Activated naive CD8-positive, alpha-beta T cell treated with anti-CD3 and anti-CD28 coated beads, Interleukin-2, amount 10 ng/mL, durations not matched to agents 7 days and 5 days (primary cell): ENCODE measurements at places on chromosomes 4 and X.

- H3K27me3 ChIP-seq, result peaks cover 5% of the 10 kb centered on the region
- no peak overlapping the region for H3K27ac ChIP-seq
- H3K36me3 ChIP-seq, result no peaks in the 10 kb centered on the region
- DNase-seq, result no peak
- no peak overlapping the region for H3K4me3 ChIP-seq
- no peaks in the 10 kb centered on the region for H3K4me1 ChIP-seq
Measured at GRCh38 chr4:150063128-150063527, 15.1 kb upstream of the DCLK2 start.

- H3K4me3 ChIP-seq, result no peak overlapping the region
- H3K27me3 ChIP-seq, result peaks cover 22% of the 10 kb centered on the region
- H3K4me1 ChIP-seq, result peaks cover 2% of the 10 kb centered on the region
- DNase-seq, result no peak
- no peak overlapping the region for H3K27ac ChIP-seq
Measured at GRCh38 chr4:87967193-87967592, 8.3 kb upstream of the SPP1 start.

- DNase-seq, result no peak
- no peak overlapping the region for H3K27ac ChIP-seq
- no peaks in the 10 kb centered on the region for H3K27me3 ChIP-seq
- no peak overlapping the region for H3K4me3 ChIP-seq
- peaks cover 4% of the 10 kb centered on the region for H3K36me3 ChIP-seq
Measured at GRCh38 chrX:20129547-20129946, 12.1 kb downstream of the EIF1AX start.

DNA sequence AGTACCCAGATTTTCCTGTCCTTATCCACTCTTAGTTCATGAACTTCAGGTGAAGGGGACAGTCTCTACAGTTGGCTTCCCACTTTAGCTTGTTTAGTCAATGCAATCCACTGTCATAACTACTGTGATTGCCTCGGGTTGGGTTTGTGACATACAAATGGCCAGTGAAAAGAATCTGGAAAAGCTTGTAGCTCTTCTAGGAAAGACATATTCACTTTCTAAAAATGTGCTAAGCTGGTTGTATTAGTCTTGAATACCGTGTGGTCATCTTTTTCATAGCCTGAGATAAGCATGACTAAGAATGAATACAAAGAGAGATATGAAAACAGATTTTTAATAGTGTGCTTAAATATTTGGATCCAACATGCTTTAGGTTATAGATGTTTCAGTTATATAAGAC is 1443.5 kb upstream of the IGFBP7 start:
- H3K36me3 ChIP-seq, result no peaks in the 10 kb centered on the region
- no peak overlapping the region for H3K27ac ChIP-seq
- H3K4me1 ChIP-seq, result no peaks in the 10 kb centered on the region
- H3K27me3 ChIP-seq, result no peaks in the 10 kb centered on the region
- DNase-seq, result no peak
- no peak overlapping the region for H3K4me3 ChIP-seq

DNA sequence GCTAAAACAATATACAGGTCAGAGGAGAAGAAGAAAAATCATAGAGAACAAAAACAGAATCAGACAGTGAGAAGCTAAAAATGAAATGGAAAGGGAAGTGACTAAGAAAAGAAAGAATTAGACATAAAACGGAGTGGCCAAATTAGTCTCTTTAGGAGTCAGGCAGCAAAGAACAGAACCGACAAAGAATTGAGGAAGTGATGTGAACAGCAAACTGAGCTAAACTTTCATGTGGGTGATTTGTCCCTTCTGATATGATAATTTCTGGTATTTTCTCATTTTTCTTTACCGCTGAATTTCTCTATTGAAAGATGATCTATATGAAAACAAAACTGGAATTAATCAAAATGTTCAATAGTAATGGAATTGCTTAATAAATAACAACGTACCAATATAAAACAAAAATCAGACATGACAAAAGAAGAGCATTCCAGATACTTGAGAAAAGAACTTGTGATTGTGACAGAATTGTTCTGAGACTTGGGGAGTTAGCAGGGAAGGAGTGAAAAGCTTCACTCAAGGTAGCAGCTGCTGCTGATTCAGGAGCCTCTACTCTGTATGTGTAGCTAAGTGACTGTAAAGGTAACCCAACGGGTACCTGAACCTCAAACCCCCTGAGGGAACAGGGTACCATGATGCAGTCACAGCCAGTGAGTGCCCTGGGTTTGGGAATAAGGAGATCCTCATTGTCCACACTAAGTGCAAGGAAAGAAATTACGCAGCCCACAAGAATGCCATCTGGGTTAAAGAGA is 8.8 kb downstream of the TAPT1 start:
- peak overlapping the region; percentile 37 for H3K4me3 ChIP-seq
- peaks cover 46% of the 10 kb centered on the region for H3K4me1 ChIP-seq
- H3K27me3 ChIP-seq, result no peaks in the 10 kb centered on the region
- peak overlapping the region; percentile 60 for H3K27ac ChIP-seq
- H3K36me3 ChIP-seq, result peaks cover 48% of the 10 kb centered on the region
- DNase-seq, result no peak

GRCh38 chrX:48935301-48935670 is 16.5 kb upstream of the PIM2 start:
- no peak overlapping the region for H3K27ac ChIP-seq
- peaks cover 41% of the 10 kb centered on the region for H3K4me1 ChIP-seq
- DNase-seq, result no peak
- H3K36me3 ChIP-seq, result peaks cover 29% of the 10 kb centered on the region

GRCh38 chr4:129239088-129239487 is 143.1 kb downstream of the C4orf33 start:
- H3K4me1 ChIP-seq, result no peaks in the 10 kb centered on the region
- DNase-seq, result no peak
- H3K4me3 ChIP-seq, result no peak overlapping the region
- H3K36me3 ChIP-seq, result no peaks in the 10 kb centered on the region
- H3K27me3 ChIP-seq, result peaks cover 7% of the 10 kb centered on the region
- H3K27ac ChIP-seq, result no peak overlapping the region

DNA sequence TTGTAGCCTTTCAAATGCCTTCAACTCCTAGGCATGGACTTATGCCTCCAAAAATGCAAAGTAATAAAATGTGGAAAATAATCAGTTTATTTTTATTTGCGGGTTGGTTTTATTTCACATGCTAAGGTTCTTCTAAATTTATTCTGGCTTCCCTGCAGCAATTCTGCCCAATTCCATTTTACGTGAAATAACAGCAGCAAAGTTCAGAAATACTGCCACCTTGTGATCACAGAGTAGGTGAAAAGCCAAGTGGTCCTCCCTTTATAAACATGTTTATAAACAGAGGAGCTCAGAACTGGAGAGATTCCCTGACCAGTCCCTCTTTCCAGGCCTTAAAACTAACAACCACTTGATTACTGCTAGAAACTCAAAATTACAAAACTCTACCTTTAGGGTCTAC is 14.7 kb upstream of the DCHS2 start:
- DNase-seq, result no peak
- no peaks in the 10 kb centered on the region for H3K36me3 ChIP-seq
- H3K4me3 ChIP-seq, result no peak overlapping the region
- no peaks in the 10 kb centered on the region for H3K4me1 ChIP-seq

DNA sequence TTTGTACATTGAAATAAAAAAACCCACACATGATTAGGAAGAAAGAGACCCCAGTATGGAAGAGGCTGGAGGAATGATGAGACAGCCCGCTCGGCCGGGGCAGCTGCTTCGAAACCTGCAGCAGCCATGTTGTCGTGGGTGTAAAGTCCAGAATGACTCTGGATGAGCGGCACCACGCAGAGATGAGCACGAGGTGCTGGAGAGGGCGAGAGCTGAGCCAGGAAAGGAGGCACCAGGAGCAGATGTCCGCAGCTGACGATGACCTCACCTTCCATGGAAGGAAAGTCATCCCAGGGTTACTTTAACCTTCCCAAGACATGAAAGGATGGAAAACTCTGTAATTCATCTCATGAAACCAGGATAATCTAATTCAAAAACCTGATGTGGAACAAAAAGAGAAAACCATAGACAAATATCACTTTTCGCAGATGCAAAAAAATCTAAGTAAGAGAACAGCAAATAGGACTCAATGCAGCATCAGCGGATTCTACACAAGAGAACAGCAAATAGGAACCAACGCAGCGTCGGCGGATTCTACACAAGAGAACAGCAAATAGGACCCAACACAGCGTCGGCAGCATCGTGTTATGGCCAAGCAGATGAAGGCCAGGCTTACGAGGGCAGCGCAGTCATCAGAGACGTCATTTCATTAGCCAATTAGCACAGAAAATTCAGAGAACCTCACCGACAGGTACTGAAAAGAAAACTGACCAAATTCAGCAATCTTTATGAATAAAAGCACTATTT is 25.9 kb upstream of the SPON2 start:
- no peak for DNase-seq
- H3K27me3 ChIP-seq, result no peaks in the 10 kb centered on the region
- peaks cover 23% of the 10 kb centered on the region for H3K4me1 ChIP-seq
- H3K36me3 ChIP-seq, result peaks cover 11% of the 10 kb centered on the region
- H3K27ac ChIP-seq, result no peak overlapping the region

GRCh38 chr4:888029-888428 is 44.1 kb downstream of the GAK start:
- no peaks in the 10 kb centered on the region for H3K27me3 ChIP-seq
- DNase-seq, result no peak
- no peak overlapping the region for H3K4me3 ChIP-seq
- H3K27ac ChIP-seq, result no peak overlapping the region
- peaks cover 20% of the 10 kb centered on the region for H3K36me3 ChIP-seq
- no peaks in the 10 kb centered on the region for H3K4me1 ChIP-seq

DNA sequence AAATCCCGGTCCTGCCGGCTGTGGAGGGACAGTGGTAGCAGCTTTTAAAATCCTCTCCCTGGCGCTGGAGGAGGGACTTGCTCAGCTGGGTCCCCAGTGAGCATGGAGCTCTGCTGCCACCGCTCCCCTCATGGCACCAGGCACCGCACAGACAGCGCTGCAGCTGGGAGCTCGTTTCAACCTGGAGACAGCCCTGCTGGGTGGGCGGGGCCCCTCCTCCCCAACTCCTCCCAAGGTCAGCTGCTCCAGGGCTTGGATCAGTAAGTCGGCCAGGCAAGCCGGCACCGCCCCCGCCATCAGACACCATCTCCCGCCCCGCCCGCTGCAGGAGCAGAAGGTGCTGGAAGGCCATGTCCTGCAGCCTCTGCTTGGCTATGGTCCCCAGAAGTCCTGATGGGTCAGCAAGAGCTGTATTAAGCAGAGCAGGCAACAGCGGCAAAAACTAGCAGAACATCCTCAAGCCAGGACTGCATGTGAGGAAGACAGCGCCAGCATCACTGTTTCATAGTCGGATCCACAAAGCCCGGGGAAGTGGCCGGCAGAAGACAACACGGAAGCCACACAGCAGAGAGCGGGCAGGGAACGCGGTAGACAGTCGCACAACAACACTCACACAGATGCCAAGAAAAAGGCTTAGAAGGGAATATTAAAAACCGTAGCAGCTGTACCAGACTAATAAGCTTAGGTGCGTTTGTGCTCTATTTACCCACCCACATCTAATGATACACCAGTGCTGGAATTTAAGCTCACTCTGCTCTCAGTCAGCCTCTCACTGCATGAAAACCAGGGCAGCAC is 16.2 kb downstream of the ZFYVE28 start:
- H3K27ac ChIP-seq, result no peak overlapping the region
- peak overlapping the region; percentile 28 for H3K4me3 ChIP-seq
- DNase-seq, result no peak
- peaks cover 6% of the 10 kb centered on the region for H3K4me1 ChIP-seq
- no peaks in the 10 kb centered on the region for H3K36me3 ChIP-seq

GRCh38 chr4:74109116-74109869 is 10.3 kb upstream of the CXCL2 start:
- H3K27me3 ChIP-seq, result no peaks in the 10 kb centered on the region
- no peaks in the 10 kb centered on the region for H3K4me1 ChIP-seq
- no peaks in the 10 kb centered on the region for H3K36me3 ChIP-seq
- H3K4me3 ChIP-seq, result no peak overlapping the region

- DNase-seq, result no peak
- no peak overlapping the region for H3K27ac ChIP-seq
- no peaks in the 10 kb centered on the region for H3K27me3 ChIP-seq
- no peaks in the 10 kb centered on the region for H3K36me3 ChIP-seq
- no peak overlapping the region for H3K4me3 ChIP-seq
Measured at GRCh38 chrX:31527455-31528126, 455.8 kb upstream of the FTHL17 start.

DNA sequence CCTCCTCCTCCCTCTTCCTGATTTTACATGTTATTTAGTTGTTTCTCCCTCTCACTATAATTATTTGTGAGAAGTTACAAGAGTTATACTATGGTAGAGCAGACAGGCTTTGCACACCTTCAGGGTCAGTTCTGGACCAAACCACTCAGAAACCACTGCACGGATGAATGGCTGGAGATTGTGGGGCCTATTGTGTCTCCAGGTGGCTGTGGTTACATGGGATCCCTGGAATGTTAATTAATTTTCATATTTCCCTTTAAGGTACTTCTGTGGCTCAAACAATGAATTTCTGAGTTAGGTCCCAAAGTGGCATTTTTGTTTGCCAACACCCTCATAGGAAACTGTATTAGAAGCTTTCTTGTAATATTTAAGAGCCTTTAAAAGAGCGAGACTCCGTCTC is 151.9 kb downstream of the BMPR1B start:
- H3K27ac ChIP-seq, result no peak overlapping the region
- H3K4me3 ChIP-seq, result no peak overlapping the region

GRCh38 chr4:123449780-123450179 is 53.2 kb downstream of the SPRY1 start:
- peak overlapping the region; percentile 76 for H3K27ac ChIP-seq
- H3K4me1 ChIP-seq, result peaks cover 34% of the 10 kb centered on the region
- no peaks in the 10 kb centered on the region for H3K27me3 ChIP-seq
- no peak for DNase-seq
- peaks cover 6% of the 10 kb centered on the region for H3K36me3 ChIP-seq
- peak overlapping the region; percentile 69 for H3K4me3 ChIP-seq

DNA sequence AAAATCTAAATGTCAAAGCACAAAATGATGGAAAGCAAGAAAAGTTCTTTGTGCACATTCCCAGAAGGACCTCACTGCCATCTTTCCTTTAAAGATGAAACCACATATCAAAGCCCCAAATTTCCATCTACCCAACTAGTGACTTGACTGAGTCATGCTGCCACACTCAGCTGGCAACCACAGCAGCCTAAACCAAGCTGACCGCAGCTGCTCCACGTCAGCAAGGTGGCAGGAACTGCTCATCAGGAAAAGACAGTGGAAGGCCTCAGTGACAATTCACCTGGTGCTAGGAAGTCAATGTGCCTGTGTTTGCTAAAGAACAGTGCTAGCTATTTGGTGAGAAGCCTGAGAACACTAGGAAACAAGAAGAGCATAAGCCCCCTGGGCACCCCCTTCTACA is 26.1 kb downstream of the ACOX3 start:
- no peak for DNase-seq
- peak overlapping the region; percentile 43 for H3K27ac ChIP-seq
- H3K36me3 ChIP-seq, result peaks cover 6% of the 10 kb centered on the region
- peaks cover 16% of the 10 kb centered on the region for H3K4me1 ChIP-seq
- H3K4me3 ChIP-seq, result no peak overlapping the region

- no peak for DNase-seq
- H3K27me3 ChIP-seq, result no peaks in the 10 kb centered on the region
- H3K36me3 ChIP-seq, result no peaks in the 10 kb centered on the region
- H3K27ac ChIP-seq, result no peak overlapping the region
- H3K4me3 ChIP-seq, result no peak overlapping the region
Measured at GRCh38 chrX:66676990-66677389, 38.1 kb upstream of the EDA2R start.

- no peaks in the 10 kb centered on the region for H3K4me1 ChIP-seq
- H3K27ac ChIP-seq, result no peak overlapping the region
- no peaks in the 10 kb centered on the region for H3K36me3 ChIP-seq
Measured at GRCh38 chrX:15468036-15468435, 25.1 kb downstream of the PIR start.
